HepG2 (cell line): ENCODE measurements at places on chromosomes 13 and 19. TPM values are rescaled to one million over a fixed set of nuclear protein-coding genes. Genes with fewer than 3 reads are reported as not detected.

DNA sequence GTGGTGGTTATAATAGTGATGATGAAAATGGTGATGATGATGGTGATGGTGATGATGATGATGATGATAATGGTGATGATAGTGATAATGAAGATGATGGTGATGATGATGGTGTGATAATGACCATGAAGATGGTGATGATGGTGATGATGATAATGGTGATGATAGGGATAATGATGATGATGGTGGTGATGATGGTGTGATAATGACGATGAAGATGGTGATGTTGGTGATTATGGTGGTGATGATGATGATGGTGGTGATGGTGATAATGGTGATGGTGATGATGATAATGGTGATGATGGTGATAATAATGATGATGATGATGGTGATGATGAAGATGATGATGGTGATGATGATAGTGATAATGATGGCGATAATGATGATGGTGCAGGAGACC, 1.6 kb downstream of the ADGRE1 start:
- no peak for DNase-seq

- DNase-seq, result no peak
Measured at GRCh38 chr13:88707646-88708045, 1036.5 kb downstream of the SLITRK5 start.

- DNase-seq, result peak; percentile 9
Measured at GRCh38 chr13:87669379-87669978, 1.7 kb upstream of the SLITRK5 start.

- DNase-seq, result no peak
Measured at GRCh38 chr19:56403261-56403660, 871 bp upstream of the ZNF583 start.

DNA sequence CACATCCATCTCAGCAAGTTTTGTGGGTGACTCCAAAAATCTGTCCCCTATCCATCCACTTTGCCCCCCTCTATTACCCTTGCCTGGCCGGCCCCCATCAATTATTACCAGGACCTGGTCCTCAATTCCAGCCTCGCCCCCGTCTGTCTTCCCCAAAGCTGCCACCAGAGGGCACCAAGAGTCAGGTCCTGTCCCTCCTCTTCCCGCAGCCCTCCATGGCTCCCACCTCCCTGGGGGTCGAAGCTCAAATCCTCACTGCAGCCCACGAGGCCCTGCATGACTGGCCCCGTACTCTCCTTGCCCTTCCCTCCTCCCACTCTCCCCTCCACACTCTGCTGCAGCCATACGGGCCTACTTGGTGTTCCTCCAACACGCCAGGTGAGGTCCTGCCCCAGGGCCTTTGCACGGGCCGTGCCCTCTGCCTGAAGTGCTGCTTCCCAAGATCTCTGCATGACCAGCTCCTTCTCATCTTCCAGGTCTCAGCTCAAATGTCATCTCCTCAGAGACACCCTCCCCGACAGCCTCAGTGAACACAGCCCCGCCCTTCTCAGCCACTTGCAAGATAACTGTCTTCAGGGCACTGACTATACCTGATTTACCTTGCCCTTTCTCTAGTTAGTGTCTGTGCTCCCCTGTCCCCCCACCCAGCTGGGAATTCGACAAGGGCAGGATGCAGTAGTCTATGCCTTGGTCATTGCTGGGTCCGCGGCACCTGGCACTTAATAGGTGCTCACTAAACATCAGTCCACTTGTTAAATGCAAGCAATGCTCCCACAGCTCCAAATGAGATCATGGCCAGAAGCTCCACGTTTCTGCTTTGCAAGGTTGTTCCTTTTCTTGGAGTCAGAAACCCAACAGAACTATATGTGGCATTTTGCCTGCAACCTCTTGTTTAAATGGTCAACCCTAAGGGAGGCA, 16.8 kb upstream of the SEMA6B start:
- DNase-seq, result peak; percentile 61

DNA sequence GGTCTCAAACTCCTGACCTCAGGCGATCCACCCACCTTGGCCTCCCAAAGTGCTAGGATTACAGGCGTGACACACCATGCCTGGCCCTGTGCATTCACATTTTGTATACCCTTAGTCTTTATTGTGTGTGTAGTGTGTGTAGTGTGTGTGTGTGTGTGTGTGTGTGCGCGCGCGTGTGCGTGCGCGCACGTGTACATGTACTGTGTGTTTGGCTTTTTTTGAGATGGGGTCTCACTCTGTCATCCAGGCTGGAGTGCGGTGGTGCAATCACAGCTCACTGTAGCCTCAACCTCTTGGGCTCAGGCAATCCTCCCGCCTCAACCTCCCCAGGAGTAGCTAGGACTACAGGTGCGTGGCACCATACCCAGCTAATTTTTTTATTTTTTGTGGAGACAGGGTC, 22.1 kb downstream of the ITM2B start:
- no peak for DNase-seq

- no peak for DNase-seq
Measured at GRCh38 chr19:49939721-49940481, 10.6 kb upstream of the NUP62 start.

DNA sequence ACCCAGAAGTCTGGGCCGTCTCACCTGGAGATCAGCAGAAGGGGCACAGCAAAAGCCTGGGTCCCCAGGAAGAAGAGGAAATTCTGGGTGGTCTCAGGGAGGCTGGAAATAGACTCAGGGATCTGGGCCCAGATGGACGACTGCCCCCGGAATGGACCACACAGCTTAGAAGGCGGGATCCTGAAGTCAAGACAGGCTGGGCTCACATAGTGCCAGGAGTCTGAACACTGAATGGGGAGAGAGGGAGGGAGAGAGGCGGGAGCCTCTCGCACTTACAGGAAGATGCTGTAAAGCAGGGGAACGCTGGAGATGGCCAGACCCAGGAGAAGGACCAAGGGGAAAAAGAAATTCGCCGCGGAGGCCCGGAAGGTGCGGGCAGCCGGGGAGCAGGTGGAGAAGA, 1.3 kb upstream of the LENG1 start:
- no peak for DNase-seq

GRCh38 chr13:112686987-112687386, 2.9 kb upstream of the ATP11A start:
- DNase-seq, result no peak

GRCh38 chr19:4367781-4368127, 24.4 kb downstream of the MPND start:
- DNase-seq, result no peak

DNA sequence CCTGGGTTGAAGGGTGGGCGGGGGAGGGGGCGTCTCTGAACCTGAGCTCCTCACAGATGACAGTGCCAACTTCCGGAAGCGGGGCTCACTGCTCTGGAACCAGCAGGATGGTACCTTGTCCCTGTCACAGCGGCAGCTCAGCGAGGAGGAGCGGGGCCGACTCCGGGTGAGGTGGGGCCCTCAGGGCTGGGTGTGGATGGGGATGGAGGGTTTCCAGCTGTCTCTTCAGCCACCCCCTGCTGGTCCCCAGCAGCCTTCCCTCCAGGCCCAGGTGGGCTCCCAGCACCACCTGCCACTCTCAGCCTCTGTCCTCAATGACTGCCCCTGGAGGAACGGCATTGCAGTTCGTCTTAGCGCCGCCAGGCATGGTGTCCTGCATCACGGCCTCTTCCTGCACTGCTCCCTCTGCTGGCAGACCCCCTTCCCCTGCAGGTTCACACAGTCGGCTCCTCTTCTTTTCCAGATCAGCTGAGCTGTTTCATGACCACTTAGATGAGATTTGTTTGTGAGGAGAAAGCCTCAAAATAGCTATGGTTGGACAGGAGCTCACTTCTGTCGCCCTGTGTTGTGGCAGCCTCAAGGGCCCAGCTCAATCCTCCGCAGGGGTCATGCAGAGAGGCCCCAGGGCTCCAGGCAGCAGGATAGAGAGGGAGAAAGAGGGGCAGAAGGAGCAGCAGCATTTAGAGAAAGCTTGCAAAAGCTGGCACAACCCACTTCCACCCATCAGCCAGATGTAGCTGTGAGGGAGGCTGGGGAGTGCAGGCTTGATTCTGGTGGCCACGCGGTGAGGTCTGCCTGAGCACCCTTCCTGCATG, 2.5 kb upstream of the GARIN5A start:
- peak; percentile 81 for DNase-seq

GRCh38 chr19:1268226-1269064, 687 bp upstream of the CIRBP start:
- DNase-seq, result no peak

DNA sequence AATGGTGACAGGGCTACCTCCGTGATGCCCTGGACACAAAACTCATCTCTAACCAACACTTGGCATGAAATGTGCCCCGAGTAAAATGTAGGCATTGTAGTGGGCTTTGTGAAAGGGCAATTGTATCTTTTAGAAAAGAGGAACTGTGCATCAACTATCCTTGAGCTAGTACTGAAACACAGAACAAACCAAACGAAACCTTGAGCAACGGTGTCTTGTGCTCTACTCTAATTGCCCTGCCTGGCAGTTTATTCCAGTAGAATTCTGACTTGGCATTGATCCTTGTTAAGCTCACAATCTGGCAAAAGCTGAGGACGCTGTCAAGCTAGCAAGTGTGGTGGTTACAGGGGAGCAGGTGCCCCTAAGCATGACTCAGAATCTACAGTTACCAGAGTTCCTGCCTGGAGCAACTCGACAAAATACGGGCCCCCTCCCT, 707.1 kb upstream of the SPRY2 start:
- no peak for DNase-seq

DNA sequence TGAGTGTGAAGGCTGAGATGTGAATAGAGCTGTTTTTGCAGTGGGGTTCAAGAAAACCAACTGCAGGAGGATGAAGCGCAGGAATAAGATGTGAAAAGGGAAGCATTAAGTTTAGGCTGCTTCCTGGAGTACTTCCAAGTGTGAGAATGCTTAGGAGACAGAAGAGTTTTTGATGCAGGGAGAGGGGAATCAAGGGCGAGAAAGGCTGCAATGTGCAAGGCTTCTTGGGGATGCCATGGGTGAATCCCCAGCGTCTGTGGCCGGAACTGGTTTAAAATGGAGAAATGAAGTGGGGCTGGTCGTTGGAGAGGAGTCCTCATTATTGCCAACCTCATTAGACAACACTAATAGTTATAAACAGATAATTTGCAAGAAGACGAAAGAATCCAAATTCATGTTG, 764.9 kb downstream of the LIG4 start:
- no peak for DNase-seq

DNA sequence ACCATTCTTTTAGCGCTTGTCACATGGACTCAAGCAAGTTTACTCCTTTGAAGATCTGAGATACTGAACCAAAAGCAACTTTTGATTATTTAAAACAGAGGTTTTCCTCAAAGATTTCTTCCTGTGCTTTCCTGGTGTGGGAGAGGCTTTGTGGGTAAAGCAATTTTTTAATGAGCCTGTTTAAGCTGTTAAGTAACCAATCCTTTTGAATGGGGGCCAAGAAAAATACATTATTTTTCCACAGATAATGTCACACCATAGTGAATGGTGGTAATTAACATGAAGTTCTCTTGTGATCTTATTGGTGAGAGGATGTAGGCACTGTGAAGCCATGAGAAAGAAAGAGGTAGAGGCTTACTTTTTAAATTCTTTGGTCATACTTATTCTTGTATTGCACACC, 55.8 kb upstream of the OBI1 start:
- DNase-seq, result no peak

GRCh38 chr13:110826101-110826500, 88.8 kb downstream of the ANKRD10 start:
- DNase-seq, result no peak

GRCh38 chr13:113863524-113864272, at the start of gene GAS6:
Gene GAS6 (minus strand): TSS chr13:113864076. CDS start chr13:113863920, 156 bp downstream.
- DNase-seq, result no peak

DNA sequence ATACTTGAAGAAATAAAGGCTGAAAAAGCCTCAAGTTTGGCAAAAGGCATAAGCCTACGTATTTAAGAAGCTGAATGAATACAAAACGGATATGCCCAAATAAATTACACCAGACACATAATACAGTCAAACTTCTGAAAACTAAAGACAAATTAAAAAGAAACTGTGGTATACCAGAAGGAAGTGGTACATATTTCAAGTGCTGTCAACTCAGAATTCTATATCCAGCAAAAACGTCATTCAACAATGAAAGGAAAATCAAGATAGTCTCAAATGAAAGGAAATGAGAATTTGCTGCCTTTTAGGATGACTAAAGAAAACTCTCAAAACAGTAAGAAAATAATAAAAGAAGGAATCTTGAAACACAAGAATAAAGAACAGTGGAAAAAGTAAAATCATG, 69.5 kb downstream of the POLR1D start:
- no peak for DNase-seq

- DNase-seq, result no peak
Measured at GRCh38 chr13:99056381-99057014, 78.6 kb upstream of the DOCK9 start.

DNA sequence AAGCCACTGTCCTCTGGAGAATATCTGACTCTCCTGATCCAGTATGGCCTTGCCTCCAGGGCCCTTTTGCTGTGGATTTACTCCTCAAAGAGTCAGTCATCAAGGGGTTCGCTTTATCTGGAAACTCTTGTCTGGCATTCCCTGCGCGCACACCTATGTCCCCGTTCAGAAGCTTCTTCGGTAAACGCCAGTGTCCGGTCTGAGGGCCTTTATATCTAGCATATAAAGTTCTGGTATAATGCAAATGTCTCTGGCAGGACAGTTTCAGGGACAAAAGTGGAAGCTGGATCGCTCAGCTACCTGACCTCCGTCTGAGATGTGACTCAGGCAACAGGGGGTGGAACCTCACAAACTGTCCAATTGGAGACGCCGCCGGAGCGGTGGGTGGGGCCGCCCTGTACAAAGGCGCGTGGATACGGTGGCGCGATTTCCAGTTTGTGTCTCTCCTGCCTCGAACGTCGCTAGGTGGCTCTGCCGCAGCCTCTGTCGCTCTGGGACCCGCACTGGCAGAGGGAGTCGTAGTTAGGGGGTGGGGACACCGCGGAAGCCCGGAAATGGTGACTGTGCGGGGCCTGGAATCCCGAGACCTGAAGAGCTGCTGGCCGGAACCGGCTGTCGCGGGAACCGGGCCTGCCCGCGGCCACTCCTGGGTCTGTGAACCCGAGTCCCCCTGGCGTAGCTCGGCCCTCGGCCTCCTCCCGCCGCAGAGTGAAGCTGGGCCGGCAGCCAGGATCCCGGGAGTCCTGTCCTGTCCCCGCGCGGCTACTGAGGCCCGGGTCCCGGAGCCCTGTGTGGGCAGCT, 10.6 kb upstream of the ZNF709 start:
- DNase-seq, result peak; percentile 95

DNA sequence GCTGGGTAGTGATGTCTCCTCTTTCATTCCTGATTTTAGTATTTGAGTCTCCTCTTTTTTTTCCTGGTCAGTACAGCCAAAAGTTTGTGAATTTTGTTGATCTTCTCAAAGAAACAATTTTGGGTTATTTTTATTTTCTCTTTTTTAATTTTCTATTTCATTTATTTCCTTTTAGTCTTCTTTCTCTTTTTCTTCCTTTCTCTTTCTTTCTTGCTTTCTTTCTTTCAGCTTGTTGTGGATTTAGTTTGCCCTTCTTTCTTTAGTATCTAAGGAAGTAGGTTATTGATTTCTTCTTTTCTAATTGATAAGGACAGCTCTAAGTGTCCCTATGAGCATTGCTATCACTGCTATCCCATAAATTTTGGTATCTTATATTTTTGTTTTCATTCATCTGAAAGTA, 13.8 kb downstream of the IPO5 start:
- no peak for DNase-seq

PLK5 gene
- not detected in 2 replicates for polyA plus RNA-seq

FCAR gene
- polyA plus RNA-seq, result not detected in 2 replicates

SIGLEC12 gene
- not detected in 2 replicates for polyA plus RNA-seq

ZSWIM9 gene
- 0.18 and 0.44 TPM in 2 replicates for polyA plus RNA-seq

TMEM238 gene
- polyA plus RNA-seq, result not detected in 2 replicates

KRTDAP gene
- polyA plus RNA-seq, result 0.67 and 1.5 TPM in 2 replicates

ZC3H13 gene
- polyA plus RNA-seq, result 2.7 and 3.1 TPM in 2 replicates

MCF2L gene
- 28.4 and 33.6 TPM in 2 replicates for polyA plus RNA-seq

ANO8 gene
- polyA plus RNA-seq, result 3.5 and 5.1 TPM in 2 replicates

CD70 gene
- 0.13 and 0.51 TPM in 2 replicates for polyA plus RNA-seq

KLK8 gene
- polyA plus RNA-seq, result not detected in 2 replicates

RPS19 gene
- polyA plus RNA-seq, result 1,633 and 1,983 TPM in 2 replicates

KLK7 gene
- not detected in 2 replicates for polyA plus RNA-seq
